ENCODE measurements at places on chromosomes 5 and 9.
A peak's percentile ranks its signal among the peaks of the same experiment; 100 is the strongest.

DNA sequence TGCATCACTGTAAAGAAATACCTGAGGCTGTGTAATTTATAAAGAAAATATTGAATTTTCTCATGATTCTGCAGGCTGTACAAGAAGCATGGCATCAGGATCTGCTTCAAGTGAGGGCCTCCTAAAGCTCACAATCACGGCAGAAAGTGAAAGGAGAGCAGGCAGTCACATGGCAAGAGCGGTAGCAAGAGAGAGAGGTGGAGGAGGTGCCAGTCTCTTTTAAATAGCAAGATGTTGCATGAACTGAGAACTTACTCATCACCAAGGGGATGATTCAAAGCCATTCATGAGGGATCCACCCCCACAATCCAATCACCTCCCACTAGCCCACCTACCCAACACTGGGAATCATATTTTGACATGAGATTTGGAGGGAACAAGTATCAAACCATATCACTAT, 184.5 kb upstream of the PAPPA start:
- DNase-seq: no peak

DNA sequence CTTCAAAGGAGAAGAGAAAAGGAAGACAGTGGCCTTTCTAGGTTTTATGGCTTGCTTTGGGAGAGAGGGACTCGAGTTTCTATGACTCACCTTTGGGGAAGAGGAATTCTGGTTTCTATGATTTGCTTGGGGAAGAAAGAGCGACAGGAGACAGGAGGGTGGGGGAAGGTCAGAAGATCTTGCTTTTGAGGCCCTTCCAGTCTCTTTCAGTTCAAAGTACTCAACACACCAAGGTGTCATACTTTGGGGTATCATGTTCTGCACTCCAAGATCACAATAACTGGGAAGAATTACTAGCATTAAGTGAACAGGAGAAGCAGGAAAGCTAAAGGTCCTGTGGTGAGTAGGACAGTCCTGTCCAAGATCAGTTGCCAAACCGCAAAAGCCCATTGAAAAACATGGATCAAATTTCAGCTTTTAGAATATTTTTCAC, 324.5 kb downstream of the ARHGEF28 start:
- DNase-seq: no peak

GRCh38 chr9:93345643-93346230, 105.7 kb upstream of the FAM120A start:
- no peak for DNase-seq

DNA sequence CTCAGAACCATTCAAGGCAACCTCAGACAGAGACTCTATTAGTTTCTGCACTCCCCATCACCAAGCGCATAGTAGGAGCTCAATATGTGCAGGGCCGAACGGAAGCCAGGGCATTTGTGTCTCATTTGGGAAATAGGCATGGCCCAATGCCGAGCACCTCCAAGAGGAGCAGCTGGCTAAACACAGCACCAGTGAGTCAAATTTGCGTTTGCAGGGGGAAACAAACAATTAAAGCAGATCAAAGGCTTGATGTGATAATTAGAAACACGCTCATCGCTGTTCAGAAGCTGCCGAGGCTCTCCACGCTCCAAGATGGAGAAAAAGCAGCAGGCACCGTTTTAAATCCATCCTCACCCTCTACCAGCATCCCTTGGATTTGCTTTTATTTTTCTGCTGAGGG, 225.3 kb downstream of the AGTPBP1 start:
- DNase-seq: no peak

GRCh38 chr9:92612816-92613215, 57.1 kb downstream of the IPPK start:
- no peak for DNase-seq

DNA sequence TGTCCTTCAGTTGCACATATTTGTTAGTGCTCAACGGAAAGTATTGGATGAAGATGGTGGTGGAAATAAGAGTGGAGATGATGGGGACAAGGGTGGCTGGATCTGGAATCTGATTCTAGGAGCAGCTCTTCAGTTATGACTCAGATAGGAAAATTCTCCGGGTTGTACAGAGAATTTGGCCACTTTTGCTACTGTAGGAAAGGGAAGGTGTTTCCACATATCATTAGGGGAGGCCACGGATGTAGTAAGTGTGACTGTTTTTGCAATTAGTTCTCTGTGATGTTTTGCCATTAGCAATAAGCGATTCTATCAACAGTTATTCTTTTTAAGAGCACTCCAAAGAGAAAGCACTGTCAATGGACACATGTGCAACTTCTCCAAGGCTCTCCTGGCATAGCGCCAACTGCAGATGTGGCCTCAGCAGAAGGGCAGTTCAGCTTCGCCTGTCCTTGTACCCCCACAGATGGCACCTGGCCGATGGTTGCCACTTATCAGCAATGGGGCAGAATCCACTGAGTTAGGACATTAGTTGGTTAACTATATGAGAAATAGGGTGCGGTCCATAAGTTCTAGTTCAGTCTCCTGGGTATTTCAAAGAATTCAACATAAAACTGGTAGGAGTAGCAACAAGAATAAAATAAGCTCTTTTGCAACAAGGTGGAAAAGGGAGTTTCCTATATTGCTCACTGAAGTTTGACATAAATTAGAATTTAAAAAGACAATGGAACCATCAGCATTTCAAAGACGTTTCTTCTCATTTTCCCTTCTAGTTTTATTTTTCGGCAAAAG, 96.3 kb downstream of the ARSB start:
- no peak for DNase-seq

DNA sequence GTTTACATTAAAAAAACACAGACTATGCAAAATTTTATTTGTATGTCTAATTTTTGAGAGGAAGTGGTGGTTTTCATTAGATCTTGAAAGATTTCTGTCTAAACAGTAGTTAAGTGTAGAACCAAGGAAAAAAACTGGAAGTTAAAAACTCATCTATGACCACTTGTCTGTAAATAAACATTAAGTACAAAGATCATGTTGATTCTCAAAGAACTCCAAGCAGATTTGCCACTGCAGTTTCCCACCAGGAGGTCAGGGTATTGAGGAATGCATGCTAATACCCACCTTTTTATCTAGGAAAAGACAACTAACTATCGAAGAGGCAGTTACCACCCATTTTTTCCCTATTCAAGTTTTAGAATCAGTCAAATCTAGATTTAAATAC, 1.9 kb downstream of the STOM start:
- DNase-seq: no peak

GRCh38 chr9:129895376-129896268, 60.4 kb downstream of the USP20 start:
- no peak for DNase-seq

- peak; percentile 83 for DNase-seq
Measured at GRCh38 chr5:52922384-52922783, 66.8 kb upstream of the ITGA2 start.

GRCh38 chr5:169811023-169811422, 169.3 kb downstream of the INSYN2B start:
- no peak for DNase-seq

GRCh38 chr9:27768781-27769180, 195.5 kb upstream of the C9orf72 start:
- DNase-seq: no peak

GRCh38 chr9:98503867-98504266, 204.9 kb downstream of the GABBR2 start:
- DNase-seq: no peak

- DNase-seq: no peak
Measured at GRCh38 chr9:136881691-136882108, 4.6 kb upstream of the TRAF2 start.

DNA sequence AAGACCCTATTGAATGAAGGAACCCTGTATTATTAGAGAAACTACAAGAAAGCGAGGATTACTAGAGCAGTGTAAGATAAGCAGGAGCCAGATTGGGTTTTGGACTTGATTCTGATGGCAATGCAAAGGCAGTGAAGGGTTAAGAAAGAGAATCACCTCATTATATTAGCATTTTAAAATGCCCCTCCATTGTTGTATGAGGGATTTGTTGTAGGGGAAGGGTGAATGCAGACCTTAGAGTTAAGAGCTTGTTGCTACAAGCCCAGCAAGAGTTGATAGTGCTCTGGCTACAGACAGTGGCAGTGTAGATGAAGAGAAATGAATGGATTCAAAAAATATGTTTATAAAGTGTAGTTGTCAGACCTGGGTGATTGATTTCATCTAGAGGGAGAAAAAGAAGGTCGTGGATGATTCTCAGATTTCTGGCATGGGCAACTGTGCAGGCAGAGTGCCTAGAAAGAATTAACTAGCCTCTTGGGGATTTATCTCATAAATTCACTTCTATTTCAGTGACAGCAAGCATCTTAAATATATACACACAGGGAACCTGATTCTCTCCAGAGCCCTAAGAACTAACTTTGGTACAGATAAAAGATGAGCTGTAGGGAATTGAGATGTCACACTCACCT, 344.8 kb downstream of the ARRDC3 start:
- DNase-seq: no peak

DNA sequence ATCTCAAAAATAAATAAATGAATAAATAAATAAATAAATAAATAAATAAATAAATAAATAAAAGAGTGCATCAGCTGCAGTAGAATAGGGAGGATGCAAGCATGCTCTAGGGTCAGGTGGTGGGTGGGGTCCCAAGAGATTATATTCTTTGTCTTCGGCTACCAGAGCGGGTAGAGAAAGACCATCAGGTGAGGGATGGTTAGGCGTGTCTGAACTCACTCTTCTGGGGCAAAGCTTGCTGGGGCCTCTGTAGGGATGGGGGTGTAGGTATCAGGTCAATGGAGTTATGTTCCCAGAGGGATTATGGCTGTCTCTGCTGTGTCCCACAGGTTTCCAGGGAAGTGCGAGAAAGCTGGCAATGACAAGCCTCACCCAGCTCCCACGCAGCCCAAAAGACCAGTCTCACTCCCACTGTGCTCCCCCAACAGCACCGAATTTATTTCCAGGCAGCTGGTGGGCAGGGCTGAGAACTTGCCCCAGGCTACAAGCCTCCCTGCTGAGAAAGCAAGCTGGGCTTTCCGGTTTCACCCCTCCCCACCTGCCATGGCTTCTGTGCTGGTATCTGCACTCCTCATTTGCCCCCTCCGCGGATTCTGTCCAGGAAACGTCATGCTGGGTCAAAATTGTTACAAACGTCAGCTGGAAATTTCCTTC, 180.8 kb downstream of the LURAP1L start:
- peak; percentile 21 for DNase-seq

DNA sequence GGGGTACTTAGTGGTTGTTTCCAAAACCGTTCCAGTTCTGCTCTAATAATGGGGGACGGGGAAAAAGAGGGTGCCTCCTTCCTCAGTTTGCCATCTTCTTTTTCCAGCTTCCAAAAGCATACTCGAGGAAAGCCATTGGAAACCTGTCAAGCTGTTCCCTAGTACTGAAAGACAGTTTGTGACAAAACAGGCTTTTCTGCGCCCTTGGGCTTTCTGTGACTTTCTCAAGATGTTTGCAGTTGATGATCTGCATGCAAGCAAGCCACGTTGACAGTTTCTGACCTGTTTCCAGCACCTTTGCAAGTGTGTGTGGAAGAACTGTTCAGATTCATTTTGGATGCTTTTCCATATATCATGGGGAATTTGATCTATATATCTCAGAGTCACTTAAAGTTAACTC, 26.7 kb upstream of the PALM2AKAP2 start:
- DNase-seq: no peak

- no peak for DNase-seq
Measured at GRCh38 chr5:160488394-160489325, 67.0 kb downstream of the PTTG1 start.

GRCh38 chr5:91065496-91065895, 317.6 kb downstream of the ARRDC3 start:
- no peak for DNase-seq

GRCh38 chr5:127910307-127910956, 173.1 kb upstream of the SLC12A2 start:
- no peak for DNase-seq

- no peak for DNase-seq
Measured at GRCh38 chr5:1860949-1861348, 21.8 kb downstream of the IRX4 start.

DNA sequence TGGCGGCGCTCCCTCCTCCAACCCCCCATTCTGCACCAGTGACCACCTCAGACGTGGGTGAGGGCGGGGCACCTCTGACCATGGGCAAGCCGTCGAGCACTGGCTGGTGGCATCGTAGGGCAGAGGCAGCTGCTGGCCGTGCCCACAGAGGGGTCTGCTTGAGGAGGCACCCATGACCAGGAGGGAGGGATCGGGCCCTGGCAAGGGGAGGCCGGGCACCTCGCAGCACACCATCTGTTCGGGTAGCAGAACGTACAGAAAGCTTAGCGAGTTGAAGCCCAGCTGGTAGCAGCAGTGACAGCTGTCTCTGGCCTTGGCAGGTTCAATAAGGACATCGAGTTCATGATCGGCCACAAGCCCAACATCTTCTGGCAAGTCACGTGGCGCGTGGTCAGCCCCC, 4.3 kb upstream of the SLC6A18 start:
- DNase-seq: no peak

DNA sequence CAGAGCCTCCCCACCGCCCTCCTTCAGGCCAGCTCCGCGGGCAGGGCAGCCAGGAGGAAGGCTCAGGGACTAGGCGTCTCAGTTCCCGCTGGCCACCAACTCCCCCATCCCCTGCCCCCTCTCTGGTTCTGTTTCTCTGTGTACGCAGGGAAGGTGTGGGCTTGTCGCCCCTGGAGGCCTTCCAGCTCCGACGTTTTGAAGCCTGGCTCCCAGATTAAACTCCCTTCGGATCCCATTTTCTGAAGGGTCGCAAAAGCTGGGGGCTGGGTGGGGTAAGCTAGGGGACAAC, 346 bp downstream of the ATOX1 start:
- no peak for DNase-seq

- DNase-seq: no peak
Measured at GRCh38 chr5:87966213-87966612, 302.4 kb downstream of the TMEM161B start.

- DNase-seq: no peak
Measured at GRCh38 chr5:54296386-54296785, 14.0 kb downstream of the ARL15 start.

DNA sequence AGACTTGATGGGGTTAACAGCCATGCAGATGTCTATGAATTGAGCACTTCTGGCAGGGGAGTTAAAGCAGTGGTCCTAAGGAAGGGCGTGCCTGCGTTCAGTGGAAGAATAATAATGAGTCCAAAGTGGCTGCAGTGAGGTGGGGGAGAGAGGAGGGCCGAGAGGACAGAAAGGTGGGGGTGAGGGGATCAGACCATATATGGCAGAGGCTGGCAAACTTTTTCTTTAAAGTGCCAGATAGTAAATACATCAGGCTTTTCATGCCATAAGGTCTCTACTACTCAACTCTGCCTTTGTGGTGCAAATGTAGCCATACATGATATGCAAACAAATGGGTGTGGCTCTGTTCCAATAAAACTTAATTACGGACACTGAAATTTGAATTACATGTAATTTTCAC, 77.1 kb downstream of the STRBP start:
- no peak for DNase-seq

GRCh38 chr9:114375386-114376175, 12.2 kb downstream of the AKNA start:
- DNase-seq: no peak

GRCh38 chr5:103674739-103675138, 112.2 kb upstream of the NUDT12 start:
- no peak for DNase-seq

DNA sequence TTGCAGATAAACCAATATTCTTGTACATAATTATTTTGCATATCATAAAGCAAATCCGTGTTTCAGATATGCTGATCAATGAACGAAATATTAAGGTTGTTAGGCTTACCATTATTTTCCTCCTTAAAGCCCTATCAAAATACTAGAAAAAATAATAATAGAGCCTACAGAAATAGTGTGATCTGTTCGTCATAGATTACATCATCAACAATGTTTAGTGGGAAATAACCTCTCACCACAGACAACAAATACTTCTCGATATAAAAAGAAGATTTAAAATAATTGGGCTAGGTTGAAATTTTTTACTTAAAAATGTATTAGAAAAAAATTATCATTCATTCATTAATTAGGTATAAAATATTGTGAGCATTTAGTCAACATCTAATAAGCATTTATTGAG, 71.0 kb upstream of the ADCY2 start:
- no peak for DNase-seq
